H1 (cell line): ENCODE measurements at places on chromosomes 13 and 19. TPM values are rescaled to one million over a fixed set of nuclear protein-coding genes. Genes with fewer than 3 reads are reported as not detected.

DNA sequence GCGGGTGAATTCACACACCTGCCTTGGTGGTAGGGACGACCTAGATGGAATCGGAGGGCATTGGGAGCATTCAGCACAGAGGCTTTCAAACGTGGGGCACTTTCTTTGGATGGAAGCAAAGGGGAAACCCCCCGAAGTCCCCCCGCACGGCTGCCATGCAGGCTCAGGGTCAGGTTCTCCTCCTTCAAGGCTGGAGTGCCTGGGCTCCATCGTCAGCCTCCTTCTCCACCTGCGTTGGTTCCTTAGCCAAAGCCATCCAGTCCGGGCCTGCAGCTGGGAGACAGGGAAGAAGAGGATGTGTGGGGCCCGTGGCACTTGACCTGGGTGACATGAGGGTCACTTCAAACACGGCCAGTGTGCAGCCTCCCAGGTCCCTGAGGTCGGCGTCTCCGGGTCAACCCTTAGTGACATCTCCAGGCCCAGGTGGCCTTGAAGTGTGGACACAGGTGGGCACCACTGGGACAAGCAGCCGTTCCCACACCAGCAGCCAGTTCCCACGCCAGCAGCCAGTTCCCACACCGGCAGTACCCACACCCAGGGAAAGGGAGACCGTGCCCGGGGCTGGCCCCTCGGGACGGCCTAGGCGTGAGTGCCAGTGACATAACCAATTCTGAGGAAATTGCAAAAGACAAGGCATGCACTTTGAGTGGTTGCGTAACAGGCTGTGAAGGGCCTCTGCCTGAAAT lies 116.0 kb downstream of the SOX1 start:
- H3K27me3 ChIP-seq = no peaks in the 10 kb centered on the region
- no peak overlapping the region for H3K27ac ChIP-seq
- H3K4me1 ChIP-seq = no peaks in the 10 kb centered on the region
- no peaks in the 10 kb centered on the region for H3K36me3 ChIP-seq
- H3K4me3 ChIP-seq = no peak overlapping the region
- DNase-seq = no peak

- H3K36me3 ChIP-seq = no peaks in the 10 kb centered on the region
- H3K4me3 ChIP-seq = peak overlapping the region; percentile 67
- H3K27me3 ChIP-seq = peaks cover 54% of the 10 kb centered on the region
- DNase-seq = no peak
- H3K4me1 ChIP-seq = peaks cover 15% of the 10 kb centered on the region
These were observed 9.4 kb downstream of the LTBP4 start for GRCh38 chr19:40610396-40611064.

- H3K4me1 ChIP-seq = no peaks in the 10 kb centered on the region
- no peaks in the 10 kb centered on the region for H3K36me3 ChIP-seq
- no peak overlapping the region for H3K27ac ChIP-seq
- DNase-seq = no peak
- no peak overlapping the region for H3K4me3 ChIP-seq
- H3K27me3 ChIP-seq = no peaks in the 10 kb centered on the region
These were observed 202.3 kb downstream of the MTUS2 start for GRCh38 chr13:29022410-29022809.

GRCh38 chr19:4618019-4618418 lies 21.3 kb upstream of the TNFAIP8L1 start:
- H3K27me3 ChIP-seq = no peaks in the 10 kb centered on the region; the same call in 1 of the 2 replicates
- H3K4me1 ChIP-seq = no peaks in the 10 kb centered on the region; the same call in 1 of the 2 replicates
- H3K36me3 ChIP-seq = no peaks in the 10 kb centered on the region
- H3K4me3 ChIP-seq = no peak overlapping the region
- no peak for DNase-seq
- no peak overlapping the region for H3K27ac ChIP-seq

The ZNF415 gene
- 3.8 and 5.8 TPM in 2 replicates for polyA plus RNA-seq

DNA sequence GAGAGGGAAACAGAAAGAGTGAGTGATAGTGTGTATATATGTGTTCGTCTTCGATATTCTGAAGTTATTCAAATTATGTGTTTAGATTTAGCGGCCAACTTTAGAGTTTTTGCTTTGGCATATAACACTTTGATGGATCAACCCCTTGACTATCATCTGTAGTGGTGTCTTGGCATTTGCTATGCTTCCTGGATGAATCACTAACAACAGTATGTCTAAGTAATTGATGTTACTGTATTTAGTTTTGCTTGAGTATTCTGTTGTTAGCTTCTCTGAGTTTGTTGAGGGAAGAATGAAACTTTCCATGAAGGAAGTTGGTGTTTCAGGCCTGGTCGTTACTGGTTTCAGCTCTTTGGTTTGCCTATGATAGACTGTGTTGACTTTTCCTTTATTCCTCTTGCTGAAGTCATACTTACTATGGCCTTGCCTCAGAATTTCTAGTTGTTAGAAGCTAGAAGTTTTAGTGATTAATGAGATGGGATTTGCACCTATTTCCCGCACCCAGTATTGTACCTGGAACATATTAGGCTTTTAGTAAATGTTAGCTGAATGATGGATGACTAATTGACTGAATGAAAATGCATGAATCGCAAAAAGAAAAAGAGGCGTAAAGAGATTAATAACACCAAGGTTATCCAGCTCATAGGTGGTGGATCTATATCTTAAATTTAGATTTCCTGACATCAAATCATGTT lies 20.7 kb downstream of the NDFIP2 start:
- no peaks in the 10 kb centered on the region; the same call in 1 of the 2 replicates for H3K4me1 ChIP-seq
- DNase-seq = no peak
- no peaks in the 10 kb centered on the region for H3K36me3 ChIP-seq
- H3K27me3 ChIP-seq = no peaks in the 10 kb centered on the region
- no peak overlapping the region for H3K4me3 ChIP-seq

The GPR18 gene
- not detected in 2 replicates for polyA plus RNA-seq

The ONECUT3 gene
- not detected in 2 replicates for polyA plus RNA-seq

DNA sequence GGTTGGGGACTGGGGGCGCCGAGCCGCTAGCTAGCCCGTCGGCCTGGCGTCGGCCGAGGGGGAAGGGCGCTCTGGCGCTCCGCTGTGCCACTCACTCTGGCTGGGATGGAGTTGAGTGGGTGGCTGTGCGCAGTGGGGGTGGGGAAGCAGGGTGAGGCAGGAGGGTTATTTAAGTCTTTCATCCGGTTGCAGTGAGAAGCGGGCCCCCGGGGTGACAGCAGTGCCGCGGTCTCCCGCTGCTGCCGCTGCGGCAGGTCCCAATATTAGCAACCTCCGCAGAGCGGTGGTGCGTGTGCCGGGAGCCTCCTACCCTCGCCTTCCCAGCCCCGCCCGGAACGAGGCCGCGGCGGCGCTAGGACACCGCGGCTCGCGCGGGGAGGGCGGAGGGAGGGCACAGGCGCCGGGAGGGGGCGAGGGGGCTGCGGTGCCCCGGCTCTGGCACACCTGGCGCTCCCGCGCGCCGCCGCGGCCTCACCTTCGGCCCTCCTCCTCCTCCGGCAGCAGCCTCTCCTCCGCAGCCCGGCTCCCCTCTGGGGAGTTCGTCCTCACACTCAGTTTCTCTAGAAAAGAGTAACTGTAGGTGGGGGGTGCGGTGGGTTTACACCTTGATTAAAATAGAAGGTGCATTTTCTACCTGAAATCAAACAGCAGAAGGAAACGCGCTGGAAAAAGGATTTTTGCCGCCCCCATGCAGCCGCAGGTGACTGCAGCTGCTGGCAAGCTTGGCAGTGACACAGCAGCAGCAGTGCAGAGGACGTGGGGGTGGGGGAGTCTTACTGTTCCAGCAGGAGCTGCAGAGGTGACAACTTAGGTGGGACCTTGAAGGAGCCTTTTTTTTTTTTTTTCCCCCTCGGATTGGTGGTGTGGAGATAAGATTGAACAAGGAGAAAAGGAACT lies 4.5 kb downstream of the FGF9 start:
- H3K36me3 ChIP-seq = no peaks in the 10 kb centered on the region
- H3K27ac ChIP-seq = no peak overlapping the region
- DNase-seq = peak; percentile 68

DNA sequence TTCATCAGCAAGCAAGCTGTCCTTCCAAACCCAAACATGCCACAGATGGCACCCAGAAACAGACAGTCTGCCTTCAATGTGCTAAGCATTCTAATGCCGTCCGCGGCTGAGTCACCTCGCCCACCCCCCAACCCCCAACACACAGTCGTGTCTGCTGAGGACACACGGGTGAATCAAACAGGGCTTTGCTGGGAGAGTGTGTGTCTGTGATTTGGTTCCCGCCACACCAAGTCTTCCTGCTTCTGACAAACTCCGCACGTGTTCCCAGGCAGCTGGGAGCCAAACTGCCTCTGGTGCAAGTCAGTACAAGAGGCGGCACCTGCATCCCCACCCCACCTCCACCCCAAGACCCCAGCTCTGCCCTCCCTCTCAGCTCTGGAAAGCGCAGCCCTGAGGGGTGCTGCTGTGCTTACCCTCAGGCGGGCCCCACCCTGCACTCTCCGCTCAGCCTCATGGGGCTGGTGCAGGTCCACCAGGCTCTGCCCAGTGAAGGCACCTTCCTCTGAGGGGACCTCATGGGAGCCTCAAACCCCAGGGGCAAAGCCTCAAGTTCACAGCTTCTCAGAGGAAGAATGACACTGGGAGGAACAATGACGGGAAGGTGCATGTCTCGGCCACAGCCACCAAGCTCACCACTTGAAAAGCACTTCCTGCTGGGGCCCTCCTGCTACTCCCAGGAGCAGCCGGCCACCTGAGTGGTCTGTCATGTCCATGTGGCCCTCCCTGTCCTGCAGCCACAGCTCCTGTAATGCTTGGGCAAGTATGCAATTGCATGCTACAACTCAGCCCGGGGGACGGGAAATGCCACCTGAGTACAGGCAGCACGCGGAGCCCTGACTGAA lies 15.0 kb upstream of the SLC35E1 start:
- no peaks in the 10 kb centered on the region for H3K36me3 ChIP-seq
- H3K27ac ChIP-seq = no peak overlapping the region
- no peak overlapping the region for H3K4me3 ChIP-seq
- H3K4me1 ChIP-seq = peaks cover 37% of the 10 kb centered on the region

The ATCAY gene
- polyA plus RNA-seq = 24.4 and 31.6 TPM in 2 replicates

DNA sequence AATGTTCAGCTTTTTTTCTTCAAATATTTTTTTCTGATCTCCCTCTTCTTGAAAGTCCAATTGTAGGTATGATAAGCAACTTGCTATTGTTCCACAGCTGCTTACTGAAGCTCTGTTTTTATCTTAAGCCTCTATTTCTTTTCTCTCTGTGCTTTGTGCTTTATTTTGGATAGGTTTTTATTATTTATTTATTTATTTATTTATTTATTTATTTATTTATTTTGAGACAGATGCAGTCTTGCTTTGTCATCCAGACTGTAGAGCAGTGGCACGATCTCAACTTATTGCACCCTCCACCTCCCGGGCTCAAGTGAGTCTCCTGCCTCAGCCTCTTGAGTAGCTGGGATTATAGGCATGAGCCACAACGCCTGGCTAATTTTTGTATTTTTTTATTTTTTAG lies 199.4 kb downstream of the KLF12 start:
- H3K27me3 ChIP-seq = no peaks in the 10 kb centered on the region
- no peak for DNase-seq

- no peaks in the 10 kb centered on the region for H3K36me3 ChIP-seq
- DNase-seq = peak; percentile 97
- H3K4me3 ChIP-seq = no peak overlapping the region
- no peaks in the 10 kb centered on the region for H3K27me3 ChIP-seq
- H3K4me1 ChIP-seq = no peaks in the 10 kb centered on the region; the same call in 1 of the 2 replicates
These were observed 27.7 kb downstream of the MEIS3 start for GRCh38 chr19:47391510-47392223.

The CEACAM20 gene
- not detected in 2 replicates for polyA plus RNA-seq

- H3K4me1 ChIP-seq = peaks cover 12% of the 10 kb centered on the region
- peak overlapping the region; percentile 48 for H3K4me3 ChIP-seq
- H3K27ac ChIP-seq = no peak overlapping the region
- DNase-seq = peak; percentile 67
These were observed 2.8 kb downstream of the ZNF536 start for GRCh38 chr19:30374865-30375552.

The IFI30 gene
- 59.5 and 62.4 TPM in 2 replicates for polyA plus RNA-seq

- no peaks in the 10 kb centered on the region; the same call in 1 of the 2 replicates for H3K27me3 ChIP-seq
- peak; percentile 84 for DNase-seq
- H3K4me3 ChIP-seq = peak within 1 kb of the TSS; percentile 89
- H3K36me3 ChIP-seq = no peaks in the 10 kb centered on the region; the same call in 1 of the 2 replicates
- H3K4me1 ChIP-seq = peaks cover 16% of the 10 kb centered on the region
These were observed at the start of gene KCTD15 for GRCh38 chr19:33796164-33796875. Gene KCTD15 (plus strand): TSS chr19:33796870. CDS start chr19:33800455, 3,585 bp downstream.

GRCh38 chr19:30388819-30389218 lies 16.6 kb downstream of the ZNF536 start:
- no peak overlapping the region for H3K4me3 ChIP-seq
- H3K27me3 ChIP-seq = no peaks in the 10 kb centered on the region
- H3K4me1 ChIP-seq = peaks cover 3% of the 10 kb centered on the region; the same call in 1 of the 2 replicates
- H3K27ac ChIP-seq = no peak overlapping the region
- DNase-seq = peak; percentile 23
- H3K36me3 ChIP-seq = no peaks in the 10 kb centered on the region

- no peaks in the 10 kb centered on the region for H3K36me3 ChIP-seq
- no peak overlapping the region for H3K4me3 ChIP-seq
- no peak for DNase-seq
- no peaks in the 10 kb centered on the region for H3K4me1 ChIP-seq
These were observed 7.9 kb upstream of the GGACT start for GRCh38 chr13:100596516-100596915.

DNA sequence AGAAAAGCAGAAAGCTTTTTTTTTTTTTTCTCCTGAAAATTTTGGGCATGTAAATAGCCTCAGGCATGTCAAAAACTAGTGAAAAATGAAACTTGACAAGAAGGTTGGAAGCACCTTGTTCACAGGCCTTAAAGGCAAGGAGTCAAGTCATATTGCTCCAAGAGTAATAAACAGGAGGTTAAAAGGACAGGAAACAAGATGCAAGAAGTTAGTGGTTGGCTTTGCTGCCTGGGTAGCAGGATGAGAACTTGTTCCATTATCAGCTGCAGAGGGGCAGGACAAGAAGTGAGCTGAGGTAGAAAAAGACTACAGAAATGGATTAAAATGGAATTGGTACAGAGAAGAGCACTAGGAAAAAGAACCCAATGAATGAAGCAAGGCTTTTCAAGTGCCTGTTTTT lies 242.6 kb downstream of the DCT start:
- no peak overlapping the region for H3K27ac ChIP-seq
- H3K36me3 ChIP-seq = no peaks in the 10 kb centered on the region
- DNase-seq = no peak
- no peaks in the 10 kb centered on the region for H3K4me1 ChIP-seq

The RAP2A gene
- polyA plus RNA-seq = 4.4 and 8.4 TPM in 2 replicates

The KLHL1 gene
- polyA plus RNA-seq = not detected in 2 replicates

GRCh38 chr13:36046672-36047071 lies 84.5 kb downstream of the DCLK1 start:
- H3K36me3 ChIP-seq = no peaks in the 10 kb centered on the region
- H3K4me1 ChIP-seq = no peaks in the 10 kb centered on the region
- no peaks in the 10 kb centered on the region for H3K27me3 ChIP-seq
- no peak for DNase-seq
- H3K27ac ChIP-seq = no peak overlapping the region

The OVOL3 gene
- 0.31 and 0.45 TPM in 2 replicates for polyA plus RNA-seq

The LMTK3 gene
- 2.7 and 7.3 TPM in 2 replicates for polyA plus RNA-seq

DNA sequence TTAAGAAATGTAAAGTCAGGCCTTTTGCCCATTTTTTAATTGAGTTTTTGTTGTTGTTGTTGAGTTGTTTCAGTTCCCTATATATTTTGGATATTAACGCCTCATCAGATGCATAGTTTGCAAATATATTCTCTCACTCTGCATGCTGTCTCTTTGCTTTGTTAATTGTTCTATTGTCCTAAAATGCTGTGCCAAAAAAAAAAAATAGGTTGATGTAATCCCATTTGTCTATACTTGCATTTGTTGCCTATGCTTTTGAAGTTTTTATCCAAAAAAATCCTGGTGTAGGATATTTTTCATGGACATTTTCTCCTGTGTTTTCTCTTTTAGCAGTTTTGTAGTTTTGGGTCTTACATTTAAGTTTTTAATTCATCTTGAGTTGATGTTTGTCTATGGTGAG lies 163.3 kb upstream of the STARD13 start:
- H3K36me3 ChIP-seq = no peaks in the 10 kb centered on the region
- H3K27me3 ChIP-seq = no peaks in the 10 kb centered on the region
- no peak overlapping the region for H3K4me3 ChIP-seq
- DNase-seq = no peak
- no peak overlapping the region for H3K27ac ChIP-seq
